Activated naive CD4-positive, alpha-beta T cell treated with anti-CD3 and anti-CD28 coated beads, Interleukin-2, amount 50 U/mL, for 16 hours (primary cell): ENCODE measurements at places on chromosomes 4 and X.

DNA sequence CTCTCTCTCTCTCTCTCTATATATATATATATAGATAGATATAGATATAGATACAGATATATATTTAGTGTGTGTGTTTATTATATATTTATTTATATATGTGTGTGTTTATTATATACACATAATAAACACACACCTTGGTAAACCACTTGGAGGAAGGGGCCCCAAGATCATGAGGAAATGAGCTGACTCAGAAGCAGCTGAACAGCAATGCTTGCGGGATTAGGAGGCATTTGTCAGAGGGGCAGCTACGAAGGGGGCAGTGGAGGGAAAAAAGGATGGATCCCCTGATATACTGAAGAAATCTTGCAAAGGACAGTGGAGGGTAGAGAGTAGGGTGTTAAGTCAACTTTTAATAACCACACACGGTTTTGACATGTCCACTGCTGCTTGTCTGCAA is 120.0 kb upstream of the SORBS2 start:
- DNase-seq = no peak

DNA sequence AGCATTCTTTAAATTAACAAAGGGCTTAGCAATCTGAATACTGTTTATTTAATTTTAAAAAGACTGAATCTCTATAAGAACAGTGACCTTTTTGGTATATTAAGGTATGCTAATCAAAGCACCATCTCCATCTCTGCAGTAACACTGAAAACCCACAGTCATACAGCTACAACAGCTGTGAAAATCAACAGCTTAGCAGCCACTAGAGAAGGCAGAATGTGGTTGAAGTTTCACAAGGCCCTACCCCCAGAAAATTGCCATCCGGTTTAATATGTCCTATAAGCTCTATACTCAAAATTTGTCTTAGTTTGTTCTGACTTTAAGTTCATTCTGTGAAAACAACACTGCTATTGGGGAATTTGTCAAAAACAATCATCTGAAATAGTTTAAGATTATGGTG is 128.7 kb downstream of the OPHN1 start:
- no peak for DNase-seq

- DNase-seq = no peak
Measured at GRCh38 chrX:53930515-53931380, 113.5 kb downstream of the PHF8 start.

DNA sequence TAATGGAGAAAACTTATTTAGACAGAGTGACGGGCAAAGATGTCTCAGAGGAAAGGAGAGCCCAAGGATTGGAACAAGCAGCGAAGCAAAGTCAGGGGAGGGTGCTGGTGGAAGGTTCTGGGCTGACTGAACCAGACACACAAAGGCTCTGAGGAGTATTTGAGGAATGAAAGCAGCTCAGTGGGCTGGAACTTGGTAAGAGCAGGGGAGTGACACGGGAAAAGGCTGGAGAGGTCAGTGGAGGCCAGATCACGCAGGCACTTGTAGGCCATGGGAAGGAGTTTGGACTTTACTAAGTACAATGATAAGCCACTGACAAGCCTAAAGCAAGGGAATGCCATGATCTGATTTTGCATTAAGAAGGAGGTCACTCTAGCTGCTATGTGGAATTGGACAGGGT is 71.4 kb downstream of the TSC22D3 start:
- no peak for DNase-seq

DNA sequence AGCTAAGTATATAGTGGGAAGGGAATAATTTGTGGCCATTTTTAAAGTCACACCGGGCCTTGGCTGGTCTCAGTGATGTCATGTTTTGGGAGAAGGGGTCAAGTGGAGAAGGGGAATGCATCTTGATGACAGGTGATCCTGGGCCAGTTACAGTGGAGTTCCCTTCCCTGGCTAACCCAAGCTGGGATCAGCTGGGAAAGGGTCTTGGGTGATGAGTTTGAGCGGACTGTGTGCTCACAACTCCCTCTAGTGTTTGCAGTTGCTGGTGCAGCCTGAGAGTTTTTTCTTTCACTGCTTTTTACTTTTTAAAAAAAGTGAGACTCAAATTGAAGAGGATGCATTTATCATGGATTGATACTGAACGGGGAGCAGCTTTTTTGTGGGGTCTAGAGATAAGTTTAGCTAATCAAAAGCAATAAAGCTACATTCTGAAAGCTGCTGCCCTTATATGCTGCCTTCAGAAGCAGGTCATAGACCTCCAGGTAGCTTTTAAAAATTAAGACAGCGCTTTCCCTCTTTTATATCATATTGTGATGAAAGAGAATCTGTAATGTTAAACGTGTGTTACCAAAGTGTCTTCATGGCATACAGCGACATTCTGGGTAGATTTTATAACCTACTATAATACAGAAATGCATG is 164.7 kb downstream of the DCLK2 start:
- DNase-seq = no peak

- no peak for DNase-seq
Measured at GRCh38 chr4:10577018-10577417, 107.5 kb downstream of the CLNK start.
